ENCODE measurements at places on chromosomes 4 and X. TPM values are rescaled to one million over a fixed set of nuclear protein-coding genes. Genes with fewer than 3 reads are reported as not detected.

The NAP1L5 gene
- 6.5 TPM for total RNA-seq

The PNMA6A gene
- total RNA-seq = 2.5 TPM

The SPANXC gene
- total RNA-seq = not detected

- DNase-seq = no peak
These were observed 39.4 kb upstream of the WDFY3 start for GRCh38 chr4:85005865-85006377.

- DNase-seq = no peak
These were observed 44.3 kb upstream of the PPP2R2C start for GRCh38 chr4:6516762-6517161.

GRCh38 chr4:153528705-153529485 is 62.7 kb downstream of the TMEM131L start:
- no peak for DNase-seq

- DNase-seq = no peak
These were observed 405.2 kb downstream of the PPARGC1A start for GRCh38 chr4:23484689-23485088.

- no peak for DNase-seq
These were observed 126.5 kb downstream of the QDPR start for GRCh38 chr4:17385403-17385802.

DNA sequence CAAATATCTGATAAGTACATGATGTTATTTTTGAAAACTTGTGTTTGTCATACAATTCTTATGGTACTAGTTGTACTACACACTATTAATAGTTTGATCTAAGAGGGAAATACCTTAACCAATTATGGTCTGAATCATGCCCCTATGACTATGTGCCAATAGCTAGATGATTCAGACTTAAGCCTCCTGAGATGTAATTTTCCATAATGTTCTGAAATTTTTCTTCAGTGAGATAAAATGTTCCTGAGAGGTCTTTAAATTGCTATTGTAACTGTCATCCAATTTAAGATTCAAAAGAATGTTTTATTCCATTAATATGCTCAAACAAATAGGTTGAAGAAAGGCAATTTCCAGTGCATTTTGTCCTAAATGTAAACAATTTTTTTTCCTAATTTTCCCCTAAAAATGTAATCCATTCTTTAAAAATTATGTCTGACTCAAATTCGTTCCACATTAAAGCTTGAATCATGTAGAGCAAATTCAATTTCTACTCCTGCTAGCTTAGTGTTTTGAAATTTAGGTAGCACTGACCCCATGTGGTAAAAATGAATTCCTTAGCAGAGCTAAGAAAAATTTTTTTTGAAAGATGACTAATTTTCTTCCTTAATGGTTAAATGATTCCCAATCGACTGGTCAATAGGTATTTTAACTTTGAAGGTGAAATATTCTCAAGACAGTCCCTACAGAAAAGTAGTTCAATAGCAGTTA is 49.1 kb downstream of the APOOL start:
- DNase-seq = no peak

DNA sequence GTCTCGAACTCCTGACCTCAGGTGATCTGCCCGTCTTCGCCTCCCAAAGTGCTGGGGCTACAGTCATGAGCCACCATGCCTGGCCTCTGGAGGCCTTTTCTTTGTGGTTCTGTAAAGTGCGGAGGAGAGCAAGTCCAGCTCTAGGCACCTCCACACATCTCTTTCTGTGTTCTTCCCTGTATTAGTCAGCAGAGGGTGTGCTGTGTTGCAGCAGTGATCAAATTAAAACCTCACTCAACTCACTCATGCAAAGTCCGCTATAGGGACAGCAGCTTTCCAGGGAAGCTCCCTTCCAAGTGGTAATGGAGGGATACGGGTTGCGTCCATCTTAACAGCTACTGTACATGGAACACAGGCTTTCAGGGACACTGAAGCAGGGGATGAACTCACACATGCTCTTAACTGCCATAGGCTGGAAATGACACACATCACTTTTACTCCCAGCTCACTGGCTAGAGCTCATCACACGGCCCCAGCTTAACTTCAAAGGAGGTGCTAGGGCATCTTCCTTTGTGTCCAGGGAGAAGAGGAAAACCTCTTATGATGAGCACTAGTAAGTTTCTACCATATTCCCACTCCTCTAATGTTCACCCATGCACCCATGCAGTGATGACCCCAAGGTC is 36.0 kb upstream of the CCNG2 start:
- no peak for DNase-seq

DNA sequence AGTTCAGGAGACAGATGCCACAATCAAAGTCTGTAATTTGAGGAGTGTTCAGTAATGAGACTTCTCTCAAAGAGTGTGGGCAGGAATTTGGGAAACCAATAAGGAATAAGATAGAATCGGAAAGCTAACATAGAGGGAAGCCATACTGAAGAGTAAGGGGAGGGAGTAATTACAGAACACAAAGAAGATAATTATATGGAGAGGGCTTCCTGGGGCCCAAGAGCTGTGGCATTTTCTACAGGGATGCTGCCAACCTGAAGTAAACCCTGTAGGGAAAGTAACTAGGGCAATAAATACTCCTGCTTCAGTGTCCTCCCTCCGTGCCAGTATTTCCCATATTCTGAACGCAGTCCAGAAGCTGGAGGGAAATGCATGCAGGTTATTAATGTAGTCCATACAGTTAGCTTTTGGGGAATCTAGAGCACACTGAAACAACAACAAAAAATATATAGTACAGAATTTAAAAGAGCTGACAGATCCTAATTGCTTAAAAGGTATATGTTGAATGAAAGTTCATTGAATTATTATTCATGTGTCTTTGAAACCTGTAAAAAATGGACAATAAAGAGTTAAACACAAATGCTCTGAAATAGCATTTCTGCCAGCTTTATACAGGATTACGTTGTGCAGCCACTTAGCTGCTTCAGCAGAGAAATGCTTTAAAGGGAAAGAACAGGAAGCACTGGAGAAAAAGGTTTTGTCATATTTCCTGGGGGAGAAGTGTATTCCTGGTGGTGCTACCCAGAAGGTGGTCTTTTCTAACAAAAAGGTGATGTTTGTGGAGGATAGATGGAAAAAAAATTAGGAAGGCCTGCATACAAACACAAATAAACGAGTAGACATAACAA is 48.0 kb downstream of the CXXC4 start:
- DNase-seq = no peak

GRCh38 chr4:76722838-76723237 is 175.1 kb downstream of the SOWAHB start:
- no peak for DNase-seq

GRCh38 chr4:36290641-36291040 is 9.2 kb downstream of the DTHD1 start:
- DNase-seq = no peak

- no peak for DNase-seq
These were observed 13.2 kb upstream of the C1QTNF7 start for GRCh38 chr4:15414551-15415091.

GRCh38 chrX:6849716-6850414 is 297.6 kb upstream of the STS start:
- DNase-seq = no peak

DNA sequence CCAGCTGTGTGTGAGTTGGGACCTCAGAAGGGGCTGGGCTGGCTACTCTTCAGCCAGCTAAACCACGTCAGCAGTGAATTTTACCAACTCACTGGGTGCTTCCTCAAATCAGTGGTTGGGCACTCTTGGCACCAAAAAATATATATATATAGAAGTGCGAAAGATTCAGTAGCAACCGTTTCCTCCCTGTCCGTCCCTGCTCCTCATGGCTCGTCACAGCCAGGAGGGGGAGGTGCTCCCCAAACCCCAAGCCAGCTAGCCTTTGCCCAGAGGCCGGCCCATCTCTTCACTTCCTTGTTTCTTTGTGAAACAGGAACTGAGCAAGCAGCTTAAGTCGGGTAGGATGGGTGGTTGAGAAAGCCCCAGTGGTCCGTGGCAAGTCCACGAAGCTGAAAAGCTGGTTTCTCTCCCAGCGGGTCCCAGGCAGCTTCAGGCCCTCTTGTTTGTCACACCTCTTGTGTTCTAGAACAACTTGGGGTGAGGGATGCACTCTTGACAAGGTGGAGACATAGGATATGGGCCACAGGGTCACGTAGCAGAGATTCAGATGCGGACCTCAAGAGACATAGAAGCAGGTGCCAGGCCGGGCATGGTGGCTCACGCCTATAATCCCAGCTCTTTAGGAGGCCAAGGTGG is 6.8 kb upstream of the SASH3 start:
- no peak for DNase-seq

- no peak for DNase-seq
These were observed 646 bp upstream of the FAM3A start for GRCh38 chrX:154516656-154517100.

GRCh38 chr4:109559625-109559982 is 442 bp upstream of the MCUB start:
- DNase-seq = no peak

- no peak for DNase-seq
These were observed 60.2 kb downstream of the MTMR1 start for GRCh38 chrX:150753357-150753756.

GRCh38 chrX:67693928-67694327 is 150.1 kb downstream of the AR start:
- DNase-seq = no peak

GRCh38 chr4:113869743-113870375 is 108.3 kb upstream of the CAMK2D start:
- no peak for DNase-seq

DNA sequence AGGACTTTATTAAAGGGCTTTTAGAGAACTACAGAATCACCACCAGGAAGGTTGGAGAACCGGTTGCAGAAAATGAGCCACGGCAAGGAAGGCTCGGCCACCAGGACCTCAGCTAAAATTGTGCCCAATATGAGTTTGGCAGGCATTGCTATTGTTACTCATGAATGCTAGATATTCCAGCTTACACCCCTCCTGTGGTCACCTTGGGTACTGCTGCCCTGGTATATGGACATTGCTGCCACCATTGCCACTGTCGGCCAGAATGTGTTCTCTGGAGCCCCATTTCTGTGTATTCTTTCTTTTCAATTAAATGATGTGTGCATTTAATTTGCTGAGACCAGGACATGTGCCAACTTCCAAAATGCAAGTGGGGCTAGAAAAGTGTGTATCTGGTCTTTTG is 626.7 kb upstream of the BOD1L1 start:
- DNase-seq = no peak

DNA sequence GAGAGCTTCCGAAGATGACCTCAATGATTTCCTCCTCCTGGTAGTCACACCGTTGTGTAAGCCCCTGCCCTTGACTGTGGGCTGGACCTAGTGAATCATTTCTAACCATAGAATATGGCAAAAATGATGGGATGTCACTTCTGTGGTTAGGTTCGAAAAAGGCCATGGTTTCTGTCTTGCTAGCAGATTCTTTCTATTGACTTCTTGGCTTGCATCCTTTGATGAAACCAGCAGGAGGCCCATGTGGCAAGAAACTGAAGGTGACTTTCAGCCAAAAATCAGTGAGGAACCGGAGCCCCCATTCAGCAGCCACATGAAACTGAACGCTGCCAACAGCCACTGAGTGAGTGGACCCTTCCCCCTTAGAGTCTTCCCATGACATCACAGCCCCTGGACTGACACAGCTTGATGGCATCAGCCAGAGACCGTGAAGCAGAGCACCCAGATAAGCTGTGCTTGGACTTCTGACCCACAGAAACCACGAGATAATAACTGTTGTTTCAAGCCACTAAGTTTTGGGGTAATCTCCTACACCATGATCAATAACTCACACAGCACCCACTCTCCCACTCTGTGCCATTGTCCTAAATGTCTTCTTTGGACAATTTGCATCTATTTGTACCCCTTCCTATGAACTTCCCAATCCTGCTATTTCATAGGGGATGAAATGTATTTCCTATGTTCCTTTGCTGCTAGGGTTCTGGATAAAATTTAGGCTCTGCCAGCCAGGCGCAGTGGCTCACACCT is 148.0 kb upstream of the STX18 start:
- DNase-seq = no peak

DNA sequence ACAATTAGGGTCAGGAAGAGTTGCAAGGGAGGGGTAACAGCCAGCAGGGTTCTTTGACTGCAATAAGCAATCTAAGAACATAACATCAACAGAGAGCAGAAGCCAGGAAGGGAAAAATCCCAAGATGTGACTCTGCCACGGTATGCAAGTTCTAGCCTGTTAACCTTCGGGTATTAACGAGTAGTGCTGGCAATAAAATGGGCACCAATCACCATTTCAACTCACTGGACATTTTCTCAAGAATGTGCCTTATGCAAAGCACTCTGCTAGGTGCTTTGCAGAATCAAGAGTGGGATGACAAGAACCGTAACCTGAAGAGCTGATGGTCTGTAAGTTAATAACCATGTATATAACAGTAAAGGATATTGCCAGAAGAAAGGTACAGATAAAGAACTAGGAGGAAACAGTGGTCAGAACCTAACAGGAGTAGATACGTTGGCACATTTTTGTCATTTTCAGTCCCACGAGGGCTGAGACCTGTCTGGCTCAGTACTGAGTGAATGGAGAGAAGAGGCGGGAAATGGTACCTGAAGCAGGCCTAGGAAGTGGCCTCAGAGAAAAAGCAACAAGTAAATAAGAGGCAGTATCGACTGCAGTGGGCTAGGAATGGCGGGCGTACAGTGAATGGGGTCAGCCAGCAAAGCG is 2.7 kb downstream of the ELOVL6 start:
- no peak for DNase-seq

DNA sequence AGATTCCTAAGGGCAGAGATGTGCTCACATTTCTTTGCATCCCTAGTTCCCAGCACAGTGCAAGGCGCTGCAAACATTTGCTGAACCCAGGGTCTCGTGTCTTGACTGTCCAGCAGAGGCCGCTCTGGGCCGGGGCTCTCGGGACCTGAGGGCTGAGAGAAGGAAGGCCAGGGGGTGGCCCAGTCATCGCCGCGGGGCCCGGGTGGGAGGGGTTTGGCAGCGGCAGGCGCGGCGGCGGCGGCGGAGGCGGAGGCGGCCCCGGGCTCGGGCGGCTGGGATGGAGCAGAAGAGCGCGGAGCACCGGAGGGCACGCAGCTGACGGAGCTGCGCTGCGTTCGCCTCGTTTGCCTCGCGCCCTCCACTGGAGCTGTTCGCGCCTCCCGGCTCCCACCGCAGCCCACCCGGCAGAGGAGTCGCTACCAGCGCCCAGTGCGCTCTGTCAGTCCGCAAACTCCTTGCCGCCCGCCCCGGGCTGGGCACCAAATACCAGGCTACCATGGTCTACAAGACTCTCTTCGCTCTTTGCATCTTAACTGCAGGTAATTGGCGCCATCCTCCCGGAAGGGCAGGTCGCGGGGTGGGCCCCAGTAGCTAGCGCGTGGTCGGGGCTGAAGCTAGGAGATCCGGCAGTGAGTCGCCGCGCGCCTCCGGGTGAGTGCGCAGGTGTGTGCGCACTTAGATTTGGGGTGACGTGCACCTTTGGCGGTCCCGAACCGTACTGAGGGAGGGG is at the start of gene PARM1:
Gene PARM1 (plus strand): TSS at position 285 of the 730 bp plus-strand sequence. CDS start 212 bp downstream, at position 497.
- DNase-seq = peak; percentile 93

Data from mesenteric fat pad (tissue), 1 donor.